ENCODE measurements at places on chromosomes 5 and 9.

GRCh38 chr9:134029248-134030226 is 4.3 kb downstream of the BRD3OS start:
- peak; percentile 5 for DNase-seq

GRCh38 chr9:603126-603525 is 238.4 kb upstream of the DMRT1 start:
- no peak for DNase-seq

- DNase-seq, result no peak
Measured at GRCh38 chr5:179759581-179760551, 27.2 kb downstream of the MAML1 start.

DNA sequence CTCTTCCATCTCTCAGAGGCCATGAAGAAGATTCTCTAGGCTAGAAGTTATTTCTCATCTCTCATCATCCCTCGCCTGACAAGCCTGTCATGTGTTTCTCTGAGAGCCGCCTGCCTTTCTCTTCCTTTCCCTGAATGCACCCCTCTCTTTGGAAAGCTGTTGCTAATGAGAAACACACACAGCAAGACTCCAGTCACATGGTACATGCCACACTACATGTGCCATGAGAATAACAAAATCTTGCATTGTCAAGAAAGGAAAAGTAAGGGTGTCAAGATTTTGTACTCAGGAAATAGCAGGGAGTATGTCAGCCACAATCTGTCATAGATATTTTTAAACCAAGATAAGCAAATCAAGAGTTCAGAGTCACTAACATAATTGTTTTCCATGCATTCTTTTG is 8.9 kb downstream of the AGXT2 start:
- peak; percentile 75 for DNase-seq

- no peak for DNase-seq
Measured at GRCh38 chr5:146851133-146851532, 27.4 kb downstream of the PPP2R2B start.

- DNase-seq, result no peak
Measured at GRCh38 chr5:98977723-98978122, 48.9 kb upstream of the CHD1 start.

DNA sequence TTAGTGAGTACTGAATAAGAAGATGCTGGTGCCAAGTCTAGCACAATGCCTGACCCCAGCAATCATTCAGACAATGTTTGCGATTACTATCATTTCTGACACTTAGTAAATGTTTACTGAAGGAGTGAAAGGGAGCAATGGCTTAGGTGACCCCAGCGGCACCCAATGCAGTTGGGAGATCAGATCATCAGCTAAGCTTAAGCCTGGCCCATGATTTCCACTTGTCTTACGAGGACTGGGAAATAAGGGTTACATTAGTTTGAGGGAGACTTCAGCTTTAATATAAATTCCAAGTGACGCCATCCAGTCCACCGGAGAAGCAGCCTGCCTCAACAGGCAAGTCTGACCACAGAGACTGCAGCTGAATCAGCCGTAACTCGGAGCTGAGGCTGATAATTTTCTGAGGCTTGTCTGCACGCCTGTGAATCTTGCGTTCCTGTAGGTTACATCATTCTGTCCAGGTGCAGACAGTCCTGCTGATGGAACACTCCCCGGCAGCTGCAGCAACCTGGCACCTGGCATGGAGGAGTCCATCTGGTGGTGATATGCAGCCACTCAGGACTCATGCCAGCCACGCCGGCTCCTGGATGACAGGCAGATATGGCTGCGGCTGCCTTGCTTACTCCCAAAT is 34.9 kb upstream of the FGF1 start:
- DNase-seq, result no peak

GRCh38 chr5:39948867-39949468 is 524.2 kb upstream of the DAB2 start:
- peak; percentile 85 for DNase-seq

GRCh38 chr5:167710444-167711073 is 580.9 kb upstream of the WWC1 start:
- DNase-seq, result no peak

- DNase-seq, result no peak
Measured at GRCh38 chr5:40616781-40617180, 62.9 kb upstream of the PTGER4 start.

- no peak for DNase-seq
Measured at GRCh38 chr9:77210116-77210515, 32.8 kb downstream of the VPS13A start.

DNA sequence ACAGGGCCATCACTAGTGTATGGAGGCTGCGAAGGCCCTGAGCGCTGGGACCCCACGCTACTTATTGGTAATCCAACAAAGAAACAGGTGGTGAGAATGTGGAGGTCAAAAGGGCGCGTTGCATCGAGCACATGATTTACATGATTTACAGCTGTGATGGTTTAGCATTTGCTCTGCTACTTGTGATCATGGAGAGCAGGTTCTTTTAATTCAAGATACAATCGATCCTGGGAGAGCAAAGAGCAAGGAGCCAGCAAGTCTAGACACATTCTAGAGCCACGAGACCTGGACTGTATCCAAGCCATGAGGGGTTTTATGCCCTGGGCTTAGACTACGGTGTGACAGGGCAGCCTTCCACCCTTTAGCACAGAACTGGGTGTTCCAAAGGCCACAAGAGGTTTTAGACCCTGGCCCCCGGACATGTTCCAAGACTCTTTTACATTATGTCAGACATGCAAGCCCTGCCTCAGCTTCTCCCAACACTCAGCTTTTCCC is 47.0 kb upstream of the CLK4 start:
- DNase-seq, result no peak

- no peak for DNase-seq
Measured at GRCh38 chr9:138014563-138014945, 137.0 kb downstream of the CACNA1B start.

DNA sequence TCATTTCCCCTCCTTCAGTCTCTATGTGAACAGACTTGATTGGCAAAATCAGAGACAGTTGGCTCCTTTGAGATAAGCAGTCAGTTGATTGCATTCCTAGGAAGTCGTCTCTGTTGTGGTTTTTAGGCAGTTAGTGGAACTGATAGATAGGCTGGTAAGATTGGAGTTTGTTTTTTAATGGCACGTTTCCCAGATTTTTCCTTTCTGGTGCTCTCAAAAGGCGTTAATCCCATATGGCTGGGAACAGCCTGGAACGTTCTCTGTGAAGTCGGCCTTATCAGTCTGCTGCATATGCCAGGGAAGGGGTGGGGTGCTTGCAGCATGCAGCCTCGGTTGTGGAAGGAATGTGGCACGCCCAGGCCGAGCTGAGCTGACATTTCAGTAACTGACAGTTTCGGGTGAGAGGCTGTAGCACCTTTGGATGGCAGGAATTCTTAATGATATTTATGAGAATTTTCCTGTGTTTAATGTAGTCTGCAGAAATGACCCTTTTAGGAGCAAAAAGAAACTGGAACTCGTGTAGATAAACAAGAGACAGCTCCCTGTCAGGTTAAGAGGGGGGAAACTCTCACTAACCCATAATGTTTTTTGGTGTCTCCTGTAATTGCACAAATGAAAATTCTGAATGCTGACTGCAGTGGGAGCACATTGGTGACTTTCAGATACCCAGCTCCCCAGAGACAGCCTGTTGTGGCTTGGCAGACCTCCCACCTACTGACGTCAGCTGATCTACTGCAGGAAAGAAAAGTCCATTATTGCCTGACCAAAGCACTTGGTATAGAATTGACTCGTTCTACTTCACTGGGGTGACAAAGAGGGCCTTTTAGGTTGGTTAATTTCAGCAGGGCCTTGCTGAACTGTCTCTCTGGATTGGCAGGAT is 6.3 kb downstream of the SPTAN1 start:
- DNase-seq, result peak; percentile 76

- DNase-seq, result no peak
Measured at GRCh38 chr5:74205767-74206578, 434.6 kb downstream of the ENC1 start.

DNA sequence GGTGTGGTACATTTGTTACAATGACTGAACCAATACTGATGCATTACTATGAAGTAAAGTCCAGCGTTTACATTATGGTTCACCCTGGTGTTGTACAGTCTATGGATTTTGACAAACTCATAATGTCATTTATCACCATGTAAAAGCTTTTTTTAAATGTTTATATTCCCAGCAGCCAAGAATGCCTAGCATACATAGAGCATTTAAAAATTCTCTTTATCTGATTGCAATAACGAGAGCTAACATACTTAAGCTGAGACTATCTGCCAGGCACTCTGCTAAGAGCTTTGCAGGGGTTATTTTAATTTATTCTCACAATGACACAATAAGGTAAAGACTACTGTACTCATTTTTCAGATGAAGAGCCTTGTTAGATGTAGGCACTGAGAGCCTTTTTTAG is 24.1 kb downstream of the PRDM6 start:
- no peak for DNase-seq

- peak; percentile 62 for DNase-seq
Measured at GRCh38 chr9:107358986-107359385, 75.9 kb downstream of the RAD23B start.

DNA sequence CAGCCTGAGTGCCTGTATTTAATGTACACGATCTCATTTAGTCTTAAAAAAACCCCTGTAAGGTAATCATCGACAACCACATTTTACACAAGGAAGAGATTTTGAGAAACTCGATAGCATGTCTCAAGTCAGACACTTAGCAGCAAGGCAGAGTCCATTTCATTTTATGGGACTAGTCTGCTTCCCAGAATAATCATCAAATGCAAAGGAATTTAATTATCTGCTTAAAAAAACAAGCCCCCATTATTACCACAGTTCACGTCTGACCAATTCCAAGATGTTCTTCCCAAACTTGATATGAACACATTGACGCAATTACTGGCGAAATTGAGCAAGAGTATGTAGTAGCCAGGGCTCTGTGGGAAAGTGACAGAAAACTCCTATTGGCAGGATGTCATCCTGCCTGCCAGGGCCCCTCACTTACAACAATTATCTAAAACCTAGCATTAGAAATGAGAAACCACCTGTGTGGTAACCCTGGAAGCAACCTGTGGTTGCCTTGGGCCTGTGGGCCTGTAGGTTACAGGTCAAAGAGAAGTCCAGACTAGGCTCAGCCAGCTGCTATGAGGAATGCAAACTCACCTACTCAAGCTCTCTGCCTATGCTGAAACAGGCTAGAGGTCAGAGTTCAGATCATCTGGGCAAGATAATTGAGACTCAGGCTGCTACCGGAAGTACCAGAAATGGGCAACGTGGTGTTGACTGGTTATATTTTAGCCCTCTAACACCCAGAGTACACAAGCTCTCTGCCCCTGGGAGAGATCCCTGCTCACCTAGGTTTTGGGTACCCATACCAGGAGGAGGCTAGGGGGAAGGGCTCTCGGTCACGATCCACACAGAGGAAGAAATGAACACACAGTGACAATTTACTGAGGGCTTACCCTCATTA is 1.6 kb downstream of the B4GALT1 start:
- DNase-seq, result peak; percentile 55

GRCh38 chr5:95669985-95670384 is 12.8 kb downstream of the SPATA9 start:
- DNase-seq, result no peak

- peak; percentile 64 for DNase-seq
Measured at GRCh38 chr9:36450110-36450732, 50.2 kb upstream of the RNF38 start.

DNA sequence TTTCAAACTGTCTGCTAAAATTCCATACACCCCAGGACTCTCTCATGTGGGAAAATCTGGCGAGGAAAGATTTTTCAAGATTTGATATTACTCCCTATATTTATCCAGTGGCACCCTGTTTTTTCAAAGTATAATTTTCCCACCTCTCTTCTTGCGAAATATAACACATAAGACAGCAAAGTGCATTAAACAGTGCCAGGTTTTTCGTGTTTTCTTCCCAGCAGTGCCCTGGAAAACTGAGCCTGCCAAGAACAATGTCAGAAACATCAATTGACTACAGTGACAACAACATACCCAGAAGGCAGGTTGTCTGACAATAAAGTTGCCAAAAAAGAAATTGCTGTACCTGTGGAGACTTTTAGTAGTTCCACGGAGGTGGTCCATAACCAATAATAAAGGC is 545.0 kb upstream of the ZNF608 start:
- no peak for DNase-seq

DNA sequence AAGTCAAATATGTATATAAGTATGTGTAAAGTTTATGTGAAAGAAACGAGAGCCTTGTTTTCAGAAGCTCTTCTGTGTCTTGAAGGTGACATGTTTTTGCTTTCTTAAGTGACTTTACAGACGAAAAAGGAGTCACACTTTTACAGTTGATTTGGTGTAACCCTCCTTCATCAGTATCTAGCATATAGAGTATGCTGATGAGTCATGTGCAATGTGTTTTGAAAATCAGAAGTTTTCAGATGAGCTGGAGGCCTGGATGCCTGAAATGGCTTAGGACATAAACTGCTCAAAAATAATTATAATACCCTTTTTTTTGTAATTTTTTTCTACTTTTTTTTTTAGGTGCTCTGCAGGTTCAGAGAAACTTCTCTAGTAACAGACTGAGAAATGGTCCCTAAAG is 209.5 kb downstream of the CD180 start:
- DNase-seq, result no peak
